ENCODE measurements at places on chromosomes 11 and 22.

- DNase-seq = no peak
These were observed 95.0 kb upstream of the ZBED5 start for GRCh38 chr11:10952872-10953271.

GRCh38 chr11:94507485-94507884 is 4.8 kb upstream of the C11orf97 start:
- no peak for DNase-seq

GRCh38 chr22:37472418-37473006 is 13.7 kb downstream of the MFNG start:
- no peak for DNase-seq

GRCh38 chr11:119436711-119437110 is 13.7 kb upstream of the THY1 start:
- DNase-seq = no peak

GRCh38 chr11:125070699-125071254 is 7.7 kb downstream of the SLC37A2 start:
- DNase-seq = no peak

DNA sequence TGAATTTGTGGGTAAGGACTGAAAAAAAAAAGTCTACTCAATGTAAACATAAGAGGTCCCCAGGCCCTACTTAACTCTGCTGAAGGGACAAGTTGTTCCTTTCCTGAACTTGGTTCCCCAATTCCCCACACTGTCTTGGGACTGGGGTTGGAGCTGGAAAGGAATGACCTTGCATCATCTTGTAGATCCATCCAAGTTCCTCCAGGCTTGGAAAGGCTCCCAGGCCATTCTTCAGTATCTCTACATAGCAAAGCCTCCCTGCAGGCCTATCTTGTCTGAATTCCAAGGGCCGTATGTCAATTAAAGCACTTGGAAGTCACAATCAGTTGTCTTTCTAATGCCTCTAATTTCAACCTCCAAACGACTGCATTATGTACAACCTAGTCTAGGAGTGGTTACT is 361.2 kb downstream of the TMEM135 start:
- no peak for DNase-seq

DNA sequence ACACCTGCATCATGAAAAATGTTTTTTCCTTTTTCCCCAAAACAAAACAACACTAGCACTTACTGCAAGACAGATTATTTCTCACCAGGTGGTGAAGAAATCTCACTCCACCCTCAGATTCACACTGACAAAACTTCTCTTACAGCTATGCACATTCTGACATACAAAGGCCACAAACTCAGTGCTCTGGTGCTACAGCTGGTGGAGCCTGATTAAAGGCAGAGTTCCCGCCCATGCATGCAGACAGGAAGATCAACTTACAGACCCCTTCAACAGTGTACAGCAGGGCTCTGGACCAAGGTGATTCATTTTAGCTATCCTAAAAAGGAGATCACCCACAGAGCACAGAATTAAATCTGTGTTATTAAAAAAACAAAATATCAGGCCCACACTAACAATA is 112.6 kb downstream of the CADM1 start:
- DNase-seq = no peak

GRCh38 chr11:38796281-38796680 is 2198.2 kb upstream of the RAG2 start:
- DNase-seq = no peak

DNA sequence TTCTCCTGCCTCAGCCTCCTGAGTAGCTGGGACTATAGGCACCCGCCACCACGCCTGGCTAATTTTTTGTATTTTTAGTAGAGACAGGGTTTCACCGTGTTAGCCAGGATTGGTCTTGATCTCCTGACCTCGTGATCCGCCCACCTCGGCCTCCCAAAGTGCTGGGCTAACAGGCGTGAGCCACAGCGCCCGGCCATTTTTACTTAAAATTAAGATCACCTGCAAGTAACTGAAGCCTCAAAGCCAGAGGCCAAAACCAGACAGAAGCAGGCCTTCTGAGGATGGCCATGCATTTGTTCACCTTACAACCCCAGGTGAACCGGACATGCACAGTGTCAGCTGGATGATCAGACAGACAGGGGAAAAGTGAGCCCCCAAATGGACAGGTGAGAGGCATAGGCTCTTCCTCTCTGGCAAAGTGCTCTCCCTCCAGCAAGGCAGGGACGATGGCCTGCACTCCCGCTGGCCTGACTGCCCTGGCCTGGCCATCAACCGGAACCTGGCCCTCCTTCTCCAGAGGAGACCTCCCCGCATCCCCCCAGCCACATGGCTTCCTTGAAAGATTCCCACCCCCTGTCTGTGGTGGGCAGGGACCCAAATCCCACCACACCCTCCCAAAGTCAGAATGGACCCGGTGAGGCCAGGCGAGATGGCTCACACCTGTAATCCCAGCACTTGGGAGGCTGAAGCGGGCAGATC is 25.9 kb downstream of the APOBEC3H start:
- no peak for DNase-seq

GRCh38 chr11:125489166-125489565 is 6.9 kb downstream of the FEZ1 start:
- no peak for DNase-seq

GRCh38 chr11:78365381-78365792 is 52.2 kb downstream of the GAB2 start:
- no peak for DNase-seq

- DNase-seq = no peak
These were observed 22.9 kb downstream of the GUCD1 start for GRCh38 chr22:24532075-24532474.

DNA sequence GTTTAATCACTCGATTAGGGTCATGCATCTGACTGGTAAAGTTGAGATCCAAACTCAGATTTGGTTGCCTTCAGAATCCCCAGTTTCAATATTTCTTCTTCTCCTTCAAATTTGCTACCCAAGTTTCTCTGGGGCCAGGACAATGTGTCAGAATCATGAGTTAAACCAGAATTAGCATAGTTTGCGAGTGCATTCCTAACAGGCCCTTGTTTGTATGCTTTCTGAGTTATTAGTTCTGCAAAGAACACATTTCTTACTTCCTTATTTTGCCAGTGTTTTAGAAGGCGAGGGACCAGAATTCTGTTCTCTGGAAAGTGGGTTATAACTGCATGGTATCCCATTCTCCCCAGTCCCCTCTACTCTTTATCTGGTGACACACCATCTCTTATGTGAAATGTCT is 112.0 kb downstream of the ARL14EP start:
- DNase-seq = no peak

DNA sequence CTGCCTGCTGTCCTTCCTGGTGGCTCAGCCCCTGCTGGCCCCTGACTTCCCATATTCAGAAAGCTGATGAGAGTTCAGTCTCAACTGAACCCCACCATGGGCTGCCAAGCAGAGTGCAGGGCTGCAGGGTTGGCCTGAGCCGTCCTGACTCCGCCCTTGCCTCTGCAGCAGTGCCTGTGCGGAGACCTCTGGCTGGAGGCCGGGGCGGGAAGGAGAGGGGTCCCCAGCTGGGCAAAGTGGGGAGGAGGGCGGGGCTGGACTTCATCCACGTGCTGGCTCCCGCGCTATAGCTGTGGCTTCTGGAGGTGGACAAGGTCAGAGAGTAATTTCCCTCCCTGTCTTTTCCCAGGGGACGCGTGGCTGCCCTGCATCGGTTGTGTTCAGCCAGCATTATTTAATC is 13.6 kb downstream of the GLB1L3 start:
- DNase-seq = no peak

DNA sequence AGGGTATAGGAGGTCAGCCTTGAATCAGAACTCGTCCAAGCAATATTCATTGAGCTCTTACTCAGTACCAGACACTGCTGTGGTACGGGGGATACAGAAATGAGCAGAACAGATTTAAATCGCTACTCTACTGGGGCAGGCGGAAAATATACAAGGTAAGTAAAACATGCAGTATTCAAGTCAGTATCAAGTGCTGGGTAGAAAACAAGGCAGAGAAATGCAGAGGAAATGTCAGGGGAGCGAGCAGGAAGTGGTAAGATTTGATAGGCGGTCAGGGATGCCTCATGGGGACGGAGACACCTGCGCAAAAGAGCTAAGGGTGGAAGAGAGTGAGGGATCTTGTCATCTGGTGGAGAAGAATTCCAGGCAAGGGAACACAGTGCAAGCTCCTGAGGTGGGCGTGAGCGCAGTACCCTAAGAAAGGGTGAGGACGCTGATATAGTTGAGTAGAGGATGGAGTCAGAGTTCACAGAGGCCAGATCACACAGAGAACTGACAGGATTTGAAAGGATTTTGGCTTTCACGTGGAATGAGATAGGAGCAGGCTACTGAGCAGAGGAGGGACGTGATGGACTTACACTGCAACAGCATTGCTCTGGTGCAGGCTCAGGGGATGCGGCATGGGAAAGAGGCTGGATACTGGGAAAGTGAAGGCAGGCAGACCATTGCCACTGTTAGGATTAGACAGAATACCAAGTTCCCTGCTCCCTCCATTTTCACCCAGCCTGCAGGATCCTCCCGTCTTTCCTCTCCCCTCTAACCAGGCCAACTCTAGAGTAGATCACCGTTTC is 35.8 kb downstream of the SC5D start:
- DNase-seq = no peak

DNA sequence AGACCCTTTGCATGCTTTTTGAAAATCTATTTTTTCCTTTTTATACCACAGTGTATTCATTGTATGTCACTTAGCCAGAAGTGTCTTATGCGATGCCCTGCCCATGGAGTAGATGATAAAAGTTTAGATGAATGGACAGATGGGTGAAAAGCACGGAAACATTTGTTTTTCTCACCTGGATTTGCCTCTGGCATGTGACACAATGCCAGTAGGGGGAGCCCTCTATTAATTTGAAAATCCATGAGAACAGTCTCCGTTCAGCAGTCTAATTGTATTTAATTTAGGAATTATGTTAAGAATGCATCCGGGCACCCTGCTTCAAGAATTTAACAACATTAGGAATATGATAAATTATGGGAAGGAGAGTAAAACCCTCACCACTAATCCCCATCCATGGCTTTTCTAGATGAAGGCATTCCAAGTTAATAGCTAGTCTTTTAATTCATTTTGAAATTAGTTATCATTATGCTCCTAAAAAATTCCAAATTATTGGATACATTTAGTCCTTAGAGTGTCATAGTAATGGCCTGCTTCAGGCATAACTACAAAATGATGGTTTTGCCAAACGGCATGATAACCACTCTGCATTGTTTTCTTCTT is 55.3 kb upstream of the ALKBH3 start:
- no peak for DNase-seq

- DNase-seq = no peak
These were observed 759 bp downstream of the AP2A2 start for GRCh38 chr11:926341-926916.

GRCh38 chr11:45655347-45655756 is 10.1 kb downstream of the CHST1 start:
- DNase-seq = peak; percentile 25

DNA sequence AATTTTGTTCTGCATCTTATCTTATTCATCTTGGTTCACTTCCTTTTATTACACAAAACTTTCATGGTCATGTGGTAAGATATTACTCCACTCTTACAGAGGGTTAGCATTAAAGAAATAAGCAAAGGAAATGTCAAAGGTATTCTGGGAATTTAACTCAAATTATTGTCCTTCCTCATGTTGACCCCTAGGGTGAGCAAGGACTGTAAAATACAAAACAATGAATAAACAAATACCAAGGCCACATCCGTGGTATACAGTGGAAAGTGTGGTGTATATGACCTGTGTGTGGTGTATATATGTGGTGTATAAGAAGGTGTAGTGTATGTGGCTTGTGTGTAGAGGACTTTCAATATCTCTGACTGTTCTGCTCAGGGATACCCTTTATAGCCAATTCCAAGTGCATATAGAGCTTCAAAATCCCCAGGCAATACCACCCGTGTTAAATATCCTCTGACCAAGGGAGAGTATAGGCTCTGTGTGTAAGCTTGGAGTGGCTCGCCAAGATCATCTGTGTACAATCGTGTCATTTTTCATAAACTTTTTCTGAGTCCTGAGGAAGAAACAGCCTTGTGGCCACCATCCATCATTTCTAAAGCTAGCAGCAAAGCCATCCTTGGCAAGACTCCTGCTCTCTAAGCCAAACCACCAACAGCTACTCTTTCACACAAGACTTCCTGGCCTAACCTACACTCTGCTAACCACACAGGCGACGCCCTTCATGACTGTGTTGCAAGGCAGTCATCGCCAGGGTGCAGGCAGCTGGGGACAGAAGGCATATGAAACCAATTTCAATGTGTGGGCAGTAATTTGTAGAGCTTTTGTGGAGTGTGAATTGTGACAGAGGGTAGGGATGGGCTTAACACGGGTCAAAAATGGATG is 548.0 kb downstream of the ETS1 start:
- DNase-seq = peak; percentile 87

GRCh38 chr11:113529606-113530005 is 54.4 kb upstream of the DRD2 start:
- no peak for DNase-seq

- no peak for DNase-seq
These were observed 122.7 kb upstream of the SESN3 start for GRCh38 chr11:95353706-95354105.

GRCh38 chr11:57444362-57445121 is 15.8 kb upstream of the RTN4RL2 start:
- DNase-seq = no peak

DNA sequence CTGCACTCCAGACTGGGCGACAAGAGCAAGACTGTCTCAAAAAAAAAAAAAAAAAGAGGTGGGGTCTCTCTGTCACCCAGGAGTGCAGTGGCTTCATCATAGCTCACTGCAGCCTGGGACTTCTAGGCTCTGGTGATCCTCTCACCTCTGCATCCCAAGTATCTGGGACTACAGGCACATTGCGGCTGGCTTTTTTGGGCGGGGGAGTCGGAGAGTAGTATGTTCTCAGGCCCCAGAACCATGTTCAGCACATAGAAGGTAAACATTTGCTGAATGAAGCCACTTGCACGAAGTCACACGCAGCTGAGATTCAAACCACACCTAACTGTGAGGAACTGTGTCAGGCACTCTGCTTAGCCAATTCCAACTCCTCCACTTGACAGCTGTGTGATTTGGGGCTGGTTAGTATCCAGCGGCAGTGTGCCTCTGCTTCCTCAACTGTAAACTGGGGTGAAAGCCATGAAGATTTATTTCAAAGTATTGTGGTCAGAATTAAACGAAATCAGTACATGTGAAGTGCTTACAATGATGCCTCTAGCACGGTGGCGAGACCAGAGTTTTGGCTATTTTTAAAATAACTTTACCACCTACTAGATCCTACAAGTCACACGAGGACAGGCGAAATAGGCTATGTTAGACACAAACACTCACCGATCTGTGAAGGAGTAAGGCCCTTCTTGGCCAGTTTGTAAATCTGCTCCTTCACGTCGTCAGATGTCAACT is 789 bp downstream of the RPS13 start:
- DNase-seq = no peak

DNA sequence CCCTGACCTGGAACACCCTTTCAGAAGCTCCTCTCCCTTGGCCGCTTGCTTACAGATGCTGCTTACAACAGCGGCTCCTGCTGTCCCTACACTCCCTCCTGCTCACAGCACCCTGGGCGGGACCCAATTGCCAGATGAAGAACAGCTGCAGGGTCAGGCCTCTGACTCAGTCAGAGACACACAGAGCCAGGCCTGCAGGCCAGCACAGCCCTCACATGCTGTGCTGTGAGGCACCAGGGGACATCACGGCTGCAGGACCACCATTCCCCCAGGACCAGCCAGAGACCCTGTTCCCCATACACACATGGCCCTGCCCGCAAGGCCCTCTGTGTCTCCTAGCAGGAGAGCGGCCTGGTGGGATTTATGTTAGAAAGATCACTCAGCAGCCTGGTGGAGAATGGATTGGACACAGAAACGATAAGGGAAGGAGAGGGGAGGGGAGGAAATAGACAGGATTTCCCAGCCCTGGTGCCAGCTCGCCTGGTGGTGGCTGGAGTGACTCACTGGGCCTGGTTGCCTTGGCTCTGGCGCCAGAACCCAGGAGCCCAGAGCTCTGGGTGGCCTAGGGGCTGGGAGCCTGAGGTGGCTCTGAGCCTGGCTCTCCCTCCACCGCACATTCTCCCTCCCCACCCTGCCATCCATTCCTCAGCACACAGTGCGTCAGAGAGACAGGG is 6.7 kb downstream of the CAPN5 start:
- DNase-seq = peak; percentile 76

Data from HFF-Myc (cell line).